Ascending aorta (tissue), 2 donors: ENCODE measurements at places on chromosomes 6 and 20.

- H3K4me3 ChIP-seq = no peak overlapping the region
- no peak for DNase-seq
- no peaks in the 10 kb centered on the region for H3K36me3 ChIP-seq
- H3K27me3 ChIP-seq = no peaks in the 10 kb centered on the region
- no peak overlapping the region for H3K27ac ChIP-seq
Observed at GRCh38 chr20:1373036-1373435, 19.8 kb downstream of the FKBP1A start.

- H3K4me3 ChIP-seq = no peak overlapping the region
- no peaks in the 10 kb centered on the region for H3K4me1 ChIP-seq
Observed at GRCh38 chr6:31718265-31718664, 3.1 kb downstream of the LY6G6D start.

DNA sequence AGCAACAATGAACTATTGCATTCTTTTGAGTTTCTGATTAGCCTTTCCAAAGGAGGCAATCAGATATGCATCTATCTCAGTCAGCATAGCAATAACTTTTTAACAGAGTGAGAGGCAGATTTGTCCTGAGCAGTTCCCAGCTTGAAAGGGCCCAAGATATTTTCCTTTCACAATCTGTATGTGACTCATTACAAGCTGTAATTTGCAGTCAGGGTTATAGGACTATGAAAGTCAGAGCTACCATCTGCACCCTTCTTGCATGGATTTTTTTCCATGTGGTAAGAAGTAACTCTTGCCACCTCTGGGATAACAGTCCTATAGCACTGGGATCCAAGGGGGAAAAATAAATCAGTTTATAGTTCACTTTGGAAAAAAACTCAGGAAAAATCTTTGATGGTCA, 318.2 kb upstream of the RGS17 start:
- no peaks in the 10 kb centered on the region for H3K27me3 ChIP-seq
- no peak for DNase-seq
- no peak overlapping the region for H3K27ac ChIP-seq
- no peak overlapping the region for H3K4me3 ChIP-seq

DNA sequence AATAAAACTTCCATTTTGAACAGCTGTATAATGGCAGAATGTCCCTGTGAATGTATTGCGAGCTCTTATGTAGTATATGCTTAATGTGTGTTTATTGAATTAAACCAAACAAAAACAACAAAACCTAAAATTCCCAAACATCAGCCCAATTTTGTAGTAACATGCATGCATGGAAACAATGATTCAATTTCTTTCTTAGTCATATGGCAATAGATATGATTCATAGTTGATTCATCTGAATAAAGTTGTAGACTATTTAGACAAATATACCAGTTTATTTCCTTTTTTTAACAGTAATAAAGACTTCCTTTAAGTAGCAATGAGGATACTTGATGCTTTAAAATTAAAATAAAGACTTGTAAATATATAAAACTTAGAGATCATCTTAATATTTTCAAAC, 670.6 kb downstream of the CD109 start:
- no peaks in the 10 kb centered on the region for H3K36me3 ChIP-seq
- no peak for DNase-seq
- H3K27ac ChIP-seq = no peak overlapping the region
- no peaks in the 10 kb centered on the region for H3K4me1 ChIP-seq

DNA sequence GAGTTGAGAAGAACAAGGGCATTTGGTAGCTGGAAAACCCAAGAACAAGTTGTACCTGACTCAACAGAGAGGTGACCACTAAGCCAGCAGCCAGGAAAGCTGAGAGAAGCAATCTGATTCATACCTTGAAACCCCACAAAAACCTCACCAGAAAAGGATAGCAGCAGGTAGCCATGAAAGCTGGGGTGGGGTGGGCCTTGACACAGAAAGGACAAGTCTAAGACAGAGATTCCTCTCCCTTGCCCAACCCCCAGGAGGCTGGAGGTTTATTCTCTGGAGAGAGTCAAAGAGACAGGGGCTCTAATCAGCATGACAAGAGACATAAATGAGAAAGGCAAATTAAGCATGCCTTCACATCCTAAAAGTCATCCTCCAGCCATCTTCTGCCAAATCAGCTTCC, 151.7 kb upstream of the DST start:
- H3K27ac ChIP-seq = no peak overlapping the region
- DNase-seq = no peak
- no peaks in the 10 kb centered on the region for H3K4me1 ChIP-seq
- H3K4me3 ChIP-seq = no peak overlapping the region
- H3K27me3 ChIP-seq = no peaks in the 10 kb centered on the region
- no peaks in the 10 kb centered on the region for H3K36me3 ChIP-seq

GRCh38 chr20:61118429-61119224, 133.4 kb upstream of the CDH4 start:
- H3K27me3 ChIP-seq = no peaks in the 10 kb centered on the region
- no peak overlapping the region for H3K27ac ChIP-seq
- H3K4me3 ChIP-seq = no peak overlapping the region
- no peaks in the 10 kb centered on the region for H3K36me3 ChIP-seq

GRCh38 chr20:53101992-53102760, 130.0 kb downstream of the TSHZ2 start:
- H3K4me1 ChIP-seq = no peaks in the 10 kb centered on the region
- H3K27ac ChIP-seq = no peak overlapping the region
- no peaks in the 10 kb centered on the region for H3K36me3 ChIP-seq
- H3K27me3 ChIP-seq = no peaks in the 10 kb centered on the region

GRCh38 chr6:33770124-33770832, 18.7 kb downstream of the LEMD2 start:
- H3K36me3 ChIP-seq = peaks cover 31% of the 10 kb centered on the region
- DNase-seq = no peak
- H3K27ac ChIP-seq = peak overlapping the region; percentile 92

GRCh38 chr6:132483779-132484679, 28.9 kb downstream of the STX7 start:
- no peaks in the 10 kb centered on the region for H3K27me3 ChIP-seq
- no peaks in the 10 kb centered on the region for H3K4me1 ChIP-seq
- no peak for DNase-seq
- H3K36me3 ChIP-seq = no peaks in the 10 kb centered on the region
- H3K4me3 ChIP-seq = no peak overlapping the region

GRCh38 chr6:70847106-70848084, 109.5 kb downstream of the B3GAT2 start:
- peaks cover 6% of the 10 kb centered on the region for H3K36me3 ChIP-seq
- H3K27ac ChIP-seq = no peak overlapping the region
- no peak for DNase-seq
- H3K27me3 ChIP-seq = no peaks in the 10 kb centered on the region

DNA sequence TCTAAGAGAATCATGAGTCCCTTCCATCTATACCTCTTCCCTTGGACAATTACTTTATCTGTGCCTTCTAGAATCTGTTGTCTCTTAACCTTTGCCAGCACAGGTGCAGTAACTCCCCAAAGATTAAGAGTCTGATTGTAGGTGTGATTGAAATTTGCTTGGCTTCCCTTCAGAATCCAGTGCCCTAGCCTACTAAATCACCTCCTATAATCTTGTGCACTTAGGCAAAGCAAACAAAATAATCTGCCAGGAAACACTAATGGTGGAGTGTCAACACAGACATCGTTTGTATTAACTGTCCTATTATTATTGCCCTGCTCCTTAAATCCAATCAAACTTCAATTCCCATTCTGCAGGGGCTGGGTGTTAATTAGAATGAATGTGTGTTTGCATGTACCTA, 28.0 kb downstream of the ID4 start:
- DNase-seq = no peak
- H3K4me1 ChIP-seq = no peaks in the 10 kb centered on the region
- no peak overlapping the region for H3K4me3 ChIP-seq
- no peak overlapping the region for H3K27ac ChIP-seq
- H3K36me3 ChIP-seq = no peaks in the 10 kb centered on the region

GRCh38 chr6:112221981-112222852, 32.1 kb downstream of the LAMA4 start:
- H3K27me3 ChIP-seq = no peaks in the 10 kb centered on the region
- H3K27ac ChIP-seq = peak overlapping the region; percentile 72
- no peak overlapping the region for H3K4me3 ChIP-seq
- H3K4me1 ChIP-seq = peaks cover 19% of the 10 kb centered on the region
- H3K36me3 ChIP-seq = no peaks in the 10 kb centered on the region
- no peak for DNase-seq

DNA sequence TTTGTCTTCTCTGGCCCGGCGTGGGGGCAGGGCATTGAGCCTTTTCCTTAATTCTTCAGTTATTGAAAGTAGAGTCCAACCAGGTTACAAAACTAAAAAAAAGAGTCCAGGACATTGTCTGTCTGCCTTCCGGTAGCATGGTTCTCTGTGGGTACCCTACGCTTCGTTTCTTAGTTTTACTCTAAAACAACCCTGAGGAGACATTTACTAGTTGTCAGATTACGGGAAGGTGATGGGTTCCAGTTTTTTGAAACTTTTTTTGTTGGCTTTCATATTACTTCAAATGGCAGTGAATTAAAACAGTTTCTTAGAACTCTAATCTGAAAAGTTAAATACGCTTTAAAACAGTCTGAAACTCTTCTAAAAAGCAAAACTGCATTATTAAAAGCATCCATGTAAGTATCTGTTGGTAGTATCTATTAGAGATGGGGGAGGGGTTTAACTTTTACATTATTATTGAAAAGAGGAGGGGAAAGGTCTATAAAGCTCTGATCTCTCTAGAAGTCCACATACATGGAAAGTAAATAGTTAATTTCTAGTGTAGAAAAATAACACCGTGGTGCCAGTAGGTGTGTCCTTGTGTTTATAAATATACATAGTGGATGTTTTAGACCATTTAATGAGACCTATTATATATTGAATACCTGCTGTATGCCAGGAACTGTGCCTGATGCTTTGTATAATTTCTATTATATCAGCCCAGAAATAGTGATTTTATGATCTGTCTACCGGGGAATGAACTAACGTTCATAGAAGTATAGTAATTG, 2.2 kb downstream of the BICRAL start:
- no peaks in the 10 kb centered on the region for H3K27me3 ChIP-seq
- peak overlapping the region; percentile 97 for H3K4me3 ChIP-seq
- peaks cover 41% of the 10 kb centered on the region for H3K4me1 ChIP-seq

- H3K4me1 ChIP-seq = no peaks in the 10 kb centered on the region
- no peak overlapping the region for H3K4me3 ChIP-seq
- DNase-seq = no peak
- H3K27me3 ChIP-seq = no peaks in the 10 kb centered on the region
Observed at GRCh38 chr20:4555188-4555890, 166.4 kb upstream of the PRND start.

DNA sequence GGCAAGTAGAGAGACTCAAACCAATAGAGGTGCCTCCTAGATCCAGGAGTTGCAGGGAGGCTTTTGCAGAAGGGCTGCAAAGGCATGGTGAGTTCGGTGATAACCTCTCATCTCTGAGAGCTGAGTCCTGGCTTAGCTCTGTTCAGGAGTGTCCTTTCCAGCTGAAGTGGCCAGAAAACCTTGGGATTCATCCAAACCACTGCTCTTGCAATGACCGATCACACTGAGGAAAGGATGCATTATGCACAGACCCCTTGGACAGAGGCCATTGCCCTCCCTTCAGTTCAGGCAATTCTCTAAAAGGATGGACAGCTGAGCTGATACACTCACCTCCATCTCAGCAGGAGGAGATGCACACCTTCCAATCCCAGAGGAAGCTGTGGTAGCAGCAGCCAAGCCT, 158.8 kb upstream of the ENPP5 start:
- H3K4me1 ChIP-seq = no peaks in the 10 kb centered on the region
- H3K4me3 ChIP-seq = no peak overlapping the region
- no peak for DNase-seq
- H3K27ac ChIP-seq = no peak overlapping the region

DNA sequence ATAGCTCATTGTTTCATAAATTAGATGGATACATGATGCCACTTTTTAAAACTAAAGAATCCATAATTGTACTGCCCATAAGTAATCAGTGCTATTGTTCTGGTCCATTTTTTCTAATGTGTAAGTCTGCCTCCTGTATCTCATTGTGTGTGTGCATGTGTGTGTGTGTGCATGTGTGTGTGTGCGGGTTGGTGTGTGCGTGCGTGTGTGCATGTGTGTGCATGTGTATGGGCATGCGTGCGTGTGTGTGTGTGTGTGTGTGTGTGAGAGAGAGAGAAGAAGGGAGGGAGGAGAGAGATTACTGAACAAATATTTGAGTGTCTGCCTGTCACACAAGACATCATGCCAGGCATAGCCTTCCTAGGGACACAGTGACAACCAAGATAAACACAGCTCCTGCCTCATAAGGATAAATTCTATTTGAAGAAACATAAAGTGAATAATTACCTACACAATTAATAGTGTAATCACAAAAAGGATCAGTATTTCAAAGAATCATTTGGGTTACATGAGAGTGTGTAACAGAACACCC, 33.2 kb upstream of the RPS6KA2 start:
- DNase-seq = no peak
- no peaks in the 10 kb centered on the region for H3K27me3 ChIP-seq
- H3K4me3 ChIP-seq = no peak overlapping the region
- no peaks in the 10 kb centered on the region for H3K4me1 ChIP-seq
- H3K27ac ChIP-seq = no peak overlapping the region
- no peaks in the 10 kb centered on the region for H3K36me3 ChIP-seq

DNA sequence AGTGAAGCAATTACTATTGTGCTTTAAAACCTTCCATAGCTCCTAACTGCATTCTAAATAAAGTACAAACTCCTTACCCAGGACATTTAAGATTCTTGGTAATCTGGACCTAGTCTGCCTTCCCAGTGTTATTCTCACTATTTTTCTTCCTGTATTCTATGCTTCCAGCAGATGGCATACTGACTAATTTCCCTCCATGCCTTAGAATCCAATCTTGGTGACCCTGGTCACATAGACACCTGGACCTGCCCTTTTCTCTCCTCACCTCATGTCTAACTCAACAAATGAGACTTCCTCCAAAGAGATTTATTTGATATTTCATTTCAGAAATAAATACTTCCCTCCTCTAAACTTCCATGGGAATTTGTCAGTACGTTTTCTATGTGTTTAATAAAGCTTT, 25.8 kb downstream of the ROS1 start:
- no peak for DNase-seq
- H3K27ac ChIP-seq = no peak overlapping the region
- H3K27me3 ChIP-seq = no peaks in the 10 kb centered on the region
- H3K4me1 ChIP-seq = no peaks in the 10 kb centered on the region

DNA sequence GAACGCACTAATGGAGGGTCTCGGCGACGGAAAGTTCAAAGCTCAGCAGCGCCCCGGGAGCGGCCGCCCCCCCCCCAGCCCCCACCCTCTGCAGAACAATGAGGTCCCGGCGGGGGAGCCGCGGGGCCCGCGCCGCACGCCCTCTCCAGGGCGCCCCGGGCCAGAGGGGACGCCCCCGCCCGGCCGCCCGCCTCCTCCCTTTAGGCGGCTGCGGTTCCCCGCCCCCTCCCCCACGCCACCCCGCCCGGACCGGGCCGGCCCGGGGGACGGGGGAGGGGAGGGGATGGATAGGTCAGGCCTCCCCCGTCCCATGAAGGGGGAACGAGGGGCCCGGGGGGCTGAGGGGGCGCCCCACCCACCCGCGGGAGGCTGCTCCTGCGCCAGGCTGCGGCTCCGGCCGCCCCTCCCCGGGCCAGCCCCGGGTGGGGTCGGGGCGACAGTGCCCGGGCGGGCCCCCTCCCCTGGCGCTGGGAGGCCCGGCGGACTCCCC, 1.5 kb downstream of the NOL4L start:
- no peaks in the 10 kb centered on the region for H3K36me3 ChIP-seq
- no peaks in the 10 kb centered on the region for H3K4me1 ChIP-seq
- no peak for DNase-seq
- H3K27me3 ChIP-seq = no peaks in the 10 kb centered on the region

- no peak for DNase-seq
- H3K27me3 ChIP-seq = no peaks in the 10 kb centered on the region
- no peak overlapping the region for H3K27ac ChIP-seq
- no peaks in the 10 kb centered on the region for H3K36me3 ChIP-seq
- no peak overlapping the region for H3K4me3 ChIP-seq
Observed at GRCh38 chr6:143896126-143896860, 32.0 kb downstream of the ZC2HC1B start.

- no peak for DNase-seq
- no peak overlapping the region for H3K4me3 ChIP-seq
- no peaks in the 10 kb centered on the region for H3K36me3 ChIP-seq
- no peaks in the 10 kb centered on the region for H3K4me1 ChIP-seq
- no peak overlapping the region for H3K27ac ChIP-seq
Observed at GRCh38 chr6:163745536-163746400, 331.2 kb downstream of the QKI start.
